ENCODE measurements at places on chromosomes 12 and 14.

DNA sequence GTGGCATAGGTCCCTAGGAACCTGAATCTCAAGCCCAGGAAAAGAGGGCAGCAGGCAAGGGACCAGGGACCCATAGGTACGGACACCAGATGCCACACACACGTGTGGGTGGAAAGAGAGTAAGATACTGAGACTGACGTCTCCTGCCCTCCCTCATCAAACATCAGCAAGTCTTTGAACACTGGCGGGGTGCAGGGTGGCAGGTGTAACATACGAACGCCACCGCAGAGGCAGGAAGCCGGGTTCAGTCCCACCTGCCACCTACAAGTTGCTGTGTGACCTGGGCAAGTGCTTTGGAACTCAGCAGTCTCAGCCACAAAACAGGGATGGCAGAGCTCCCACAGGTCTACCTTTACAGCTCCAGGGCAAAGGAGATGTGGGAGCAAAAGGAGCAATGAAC, 11.1 kb downstream of the ACTN1 start:
- no peak for DNase-seq

DNA sequence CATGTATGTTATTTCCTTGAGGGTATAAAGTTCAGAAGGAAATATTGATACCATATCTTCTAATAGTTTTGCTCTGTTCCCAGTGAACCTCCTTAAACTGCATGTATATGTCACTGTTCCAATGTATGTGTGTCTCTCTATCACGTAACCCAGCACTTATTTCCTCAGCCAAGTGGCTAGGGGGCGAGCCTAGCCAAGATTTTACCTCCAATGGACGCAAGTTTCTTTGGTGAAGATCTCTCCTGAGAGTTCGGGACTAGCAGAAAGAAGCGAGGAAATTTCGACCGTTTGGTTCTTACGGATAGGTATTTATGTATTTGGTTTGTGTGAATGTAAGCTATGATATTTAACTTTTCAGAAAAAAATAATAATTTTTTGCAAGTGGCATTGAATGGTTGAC, 2.5 kb downstream of the SFSWAP start:
- no peak for DNase-seq

DNA sequence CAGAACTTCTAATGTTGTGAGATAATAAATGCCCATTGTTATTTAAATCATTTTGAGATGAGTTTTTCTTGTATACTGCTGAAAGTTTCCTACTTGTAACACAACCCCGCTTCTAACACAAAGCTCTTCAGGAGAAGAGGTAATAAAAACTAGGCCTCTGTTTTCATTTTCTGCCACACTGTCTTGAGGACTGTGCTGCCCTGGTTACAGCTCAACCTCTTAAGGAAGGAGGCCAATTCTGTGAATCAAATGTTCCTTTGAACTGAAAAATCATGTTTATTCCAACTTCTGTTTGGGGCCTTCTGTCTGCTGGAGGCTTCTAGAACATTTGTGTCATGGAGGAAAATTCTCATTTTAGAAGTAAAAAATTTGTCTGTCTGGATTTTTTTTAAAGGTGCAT, 100.3 kb downstream of the LRIG3 start:
- no peak for DNase-seq

DNA sequence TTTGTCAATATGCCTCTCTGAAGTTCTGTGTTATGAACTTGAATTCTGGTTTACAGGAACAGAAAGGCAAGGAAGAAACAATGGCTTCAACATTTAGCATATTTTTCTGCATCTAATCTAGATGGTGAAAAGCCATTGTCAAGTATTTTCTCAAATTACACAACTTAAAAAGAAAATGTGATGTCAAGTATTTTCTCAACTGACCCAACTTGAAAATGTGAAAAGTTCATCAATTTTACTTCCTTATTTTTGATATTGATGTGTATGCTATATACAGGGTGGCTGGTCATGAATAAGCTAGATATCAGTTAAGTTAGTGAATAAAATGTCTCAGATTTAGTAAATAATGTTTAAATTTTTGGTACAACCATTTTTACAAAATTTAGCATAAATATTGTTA, 196.7 kb downstream of the ALX1 start:
- DNase-seq = no peak

DNA sequence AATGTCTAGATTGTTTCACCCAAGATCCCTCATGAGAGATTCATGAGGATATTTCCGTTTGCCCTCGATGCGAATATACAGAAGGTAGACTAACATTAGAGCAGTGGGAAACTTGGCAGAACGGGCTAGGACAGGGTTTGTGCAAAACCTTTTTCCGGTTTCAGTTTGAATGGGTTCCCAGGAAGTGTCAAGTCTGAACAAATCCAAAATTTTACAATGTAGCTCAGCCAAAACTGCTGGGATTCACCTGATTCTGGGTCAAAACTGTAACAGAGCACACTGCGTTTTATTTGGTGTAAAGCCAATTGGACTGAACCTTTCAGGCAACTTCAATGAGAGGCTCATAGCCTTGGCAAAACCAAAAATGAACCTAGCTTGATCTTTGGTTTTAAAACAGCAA, 337.8 kb upstream of the DIO2 start:
- DNase-seq = no peak

GRCh38 chr14:92253381-92253894, 69.5 kb upstream of the SLC24A4 start:
- peak; percentile 59 for DNase-seq

DNA sequence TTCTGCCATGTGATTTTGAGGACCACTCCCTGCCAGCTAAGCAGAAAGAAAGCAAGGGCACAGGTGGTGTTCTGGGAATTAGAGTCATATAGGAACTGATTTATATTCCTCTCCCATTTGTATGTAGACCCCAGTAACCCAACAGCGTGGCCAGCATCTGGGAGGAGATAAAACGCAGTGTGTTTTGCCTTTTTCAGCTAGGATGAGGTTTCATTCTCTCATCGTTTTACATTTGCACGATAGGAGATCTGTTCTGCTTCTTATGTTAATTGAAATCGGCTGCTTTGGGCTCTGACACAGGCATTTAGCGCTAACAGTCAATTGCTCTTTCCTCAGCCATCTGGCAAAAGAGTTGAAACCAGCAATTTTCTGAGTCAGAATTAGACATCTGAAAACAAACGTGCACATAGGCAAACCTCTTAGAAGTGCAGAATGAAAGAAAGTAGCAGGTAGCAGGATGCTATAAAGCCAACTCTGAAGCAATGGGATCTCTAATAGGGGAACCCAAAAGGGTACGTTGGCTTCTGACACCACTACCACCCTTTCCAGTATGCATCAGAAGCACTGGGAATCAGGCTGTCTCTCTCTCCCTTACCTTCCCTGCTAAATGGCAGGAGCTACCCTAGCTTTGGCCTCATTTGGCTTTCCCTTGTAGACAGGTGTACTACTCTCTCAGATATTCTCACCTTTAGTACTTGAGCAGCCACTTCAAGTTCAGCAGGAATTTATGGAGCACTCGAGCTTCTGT, 219.1 kb downstream of the PHLDA1 start:
- DNase-seq = peak; percentile 72

GRCh38 chr12:40892528-40892927, 200.3 kb downstream of the CNTN1 start:
- no peak for DNase-seq

DNA sequence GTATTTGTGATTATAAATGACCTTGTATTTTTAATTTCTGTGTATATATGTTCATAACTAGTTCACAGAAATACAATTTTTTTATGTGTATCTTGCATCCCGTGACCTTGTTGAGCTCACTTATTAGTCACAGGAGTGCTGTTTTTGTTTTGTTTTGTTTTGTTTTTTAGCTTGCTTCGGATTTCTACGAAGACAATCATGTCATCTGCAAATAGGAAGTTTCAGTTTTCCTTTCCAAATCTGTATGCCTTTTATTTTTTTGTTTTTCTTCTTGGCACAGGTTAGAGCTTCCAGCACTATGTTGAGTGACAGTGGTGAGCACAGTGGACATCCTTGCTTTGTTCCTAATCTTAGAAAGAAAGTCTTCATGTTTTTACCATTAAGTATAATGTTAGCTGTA, 229.2 kb upstream of the GARIN6 start:
- DNase-seq = no peak

GRCh38 chr12:89474615-89475014, 50.0 kb downstream of the GALNT4 start:
- DNase-seq = no peak

DNA sequence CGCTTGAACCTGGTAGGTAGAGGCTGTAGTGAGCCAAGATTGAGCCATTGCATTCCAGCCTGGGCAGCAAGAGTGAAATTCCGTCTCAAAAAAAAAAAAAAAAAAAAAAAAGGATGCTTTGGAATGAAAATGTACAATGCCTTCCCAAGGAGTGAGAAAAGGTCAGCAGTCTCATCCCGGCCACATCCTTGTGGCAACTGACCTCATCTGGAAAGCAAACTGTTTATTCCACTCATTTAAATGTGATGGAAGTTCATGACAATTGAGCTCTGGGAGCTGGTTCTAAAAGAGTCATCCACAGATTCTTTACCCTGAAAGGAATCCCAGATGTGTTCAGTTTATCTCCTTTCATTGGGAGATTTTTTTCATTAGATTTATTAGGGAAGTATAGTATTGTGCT, 19.4 kb upstream of the LIMA1 start:
- DNase-seq = no peak

DNA sequence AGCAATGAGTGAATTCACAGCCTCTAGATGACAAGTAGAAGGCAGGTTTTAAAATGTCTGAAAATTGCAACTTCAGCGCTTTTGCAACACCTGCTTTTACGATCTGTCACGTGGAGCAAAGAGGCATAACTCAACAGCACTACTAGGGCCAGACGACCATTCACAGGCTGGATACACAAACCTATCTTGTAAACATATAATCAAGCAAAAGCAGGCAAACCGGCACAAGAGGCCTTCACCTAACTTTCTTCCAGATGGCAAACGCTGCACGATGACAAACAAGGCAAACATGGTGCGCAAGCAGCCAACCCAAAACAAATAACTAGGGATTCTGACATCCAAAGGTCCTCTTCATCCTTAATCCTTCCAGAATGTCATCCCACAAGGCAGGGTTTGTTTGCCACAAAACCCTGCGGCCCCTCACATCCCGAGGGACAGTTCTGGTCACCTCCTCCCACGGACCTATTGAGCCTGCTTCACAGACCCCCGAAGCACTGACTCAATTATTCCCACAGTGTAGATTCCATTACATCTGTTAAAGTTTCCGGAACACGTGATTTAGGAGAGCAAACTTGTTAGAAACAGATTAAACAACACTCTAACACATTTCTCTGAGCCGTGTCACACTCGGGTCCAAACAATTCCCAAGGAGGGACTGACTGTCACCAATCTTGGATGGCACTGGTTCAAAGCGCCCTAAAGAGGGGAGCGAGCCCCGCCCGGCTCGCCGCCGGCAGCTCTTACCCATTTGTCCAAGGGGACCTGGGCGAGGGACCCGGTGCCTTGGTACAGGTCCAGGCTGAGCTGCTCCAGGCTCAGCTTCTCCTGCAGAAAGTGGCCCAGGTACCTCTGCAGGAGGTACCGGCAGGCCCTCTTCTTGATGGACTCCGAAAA, 823 bp downstream of the ATG2B start:
- peak; percentile 85 for DNase-seq

- no peak for DNase-seq
Observed at GRCh38 chr12:48601013-48601756, 31.3 kb upstream of the LALBA start.

DNA sequence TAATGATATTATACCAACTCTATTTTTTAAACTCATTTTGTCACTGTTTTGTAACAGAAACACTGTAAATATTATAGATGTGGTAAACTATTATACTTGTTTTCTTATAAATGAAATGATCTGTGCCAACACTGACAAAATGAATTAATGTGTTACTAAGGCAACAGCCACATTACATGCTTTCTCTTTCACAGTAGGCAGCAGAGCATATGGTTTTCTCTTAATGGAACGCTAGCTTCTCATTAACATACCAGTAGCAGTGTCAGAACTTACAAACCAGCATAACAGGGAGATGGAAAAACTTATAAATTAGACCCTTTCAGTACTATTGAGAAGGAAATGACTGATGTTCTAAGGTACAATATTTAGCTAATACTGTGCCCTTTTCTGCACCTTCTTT, 398.8 kb downstream of the PRKD1 start:
- peak; percentile 32 for DNase-seq

- peak; percentile 59 for DNase-seq
Observed at GRCh38 chr14:75418850-75419768, 8.7 kb upstream of the JDP2 start.

GRCh38 chr12:113879658-113880057, 86.5 kb downstream of the RBM19 start:
- DNase-seq = no peak

All from NCI-H1417 (cell line).